Foreskin fibroblast (primary cell): ENCODE measurements at places on chromosomes 6 and 20.

- no peak for DNase-seq
Observed at GRCh38 chr20:60191014-60191413, 232.8 kb downstream of the CDH26 start.

- DNase-seq: no peak
Observed at GRCh38 chr6:15518057-15518456, 144.8 kb downstream of the DTNBP1 start.

- DNase-seq: peak; percentile 74
Observed at GRCh38 chr6:69090132-69090531, 455.1 kb downstream of the ADGRB3 start.

GRCh38 chr6:88698661-88699060 is 264.8 kb downstream of the RNGTT start:
- no peak for DNase-seq

DNA sequence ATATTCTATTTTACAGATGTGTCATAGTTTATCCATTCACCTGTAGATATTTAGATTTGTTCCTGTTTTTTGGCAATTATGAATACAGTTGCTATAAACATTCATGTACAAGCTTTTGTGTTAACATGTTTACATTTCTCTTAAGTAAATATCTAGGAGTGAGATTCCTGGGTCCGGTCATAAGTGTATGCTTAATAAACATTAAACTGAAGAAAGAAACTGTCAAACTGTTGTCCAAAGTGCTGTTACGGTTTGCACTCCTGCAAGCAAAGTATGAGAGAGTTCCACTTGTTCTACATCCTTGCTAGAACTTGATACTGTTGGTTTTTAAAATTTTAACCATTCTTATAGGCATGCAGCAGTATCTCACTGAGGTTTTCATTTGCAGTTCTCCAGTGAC is 138.6 kb downstream of the RALGAPA2 start:
- DNase-seq: no peak

DNA sequence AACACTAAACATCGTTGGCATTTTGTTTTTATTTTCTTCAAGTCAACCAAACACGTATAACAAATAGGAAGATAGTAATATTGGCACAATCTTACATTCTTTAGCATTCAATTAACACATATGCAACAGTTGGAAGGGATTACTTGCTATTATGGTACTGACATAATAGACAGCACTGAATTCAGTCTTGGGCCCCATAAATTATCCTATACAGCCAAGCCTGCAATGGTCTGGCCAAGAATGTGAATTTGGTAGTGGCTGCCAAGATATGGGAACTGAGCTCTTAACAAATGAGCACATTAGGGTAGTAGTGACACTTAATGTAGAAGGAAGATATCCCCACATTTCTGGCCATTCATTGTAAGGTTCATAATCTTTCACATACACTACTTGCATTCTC is 44.8 kb upstream of the ARHGAP18 start:
- DNase-seq: no peak

DNA sequence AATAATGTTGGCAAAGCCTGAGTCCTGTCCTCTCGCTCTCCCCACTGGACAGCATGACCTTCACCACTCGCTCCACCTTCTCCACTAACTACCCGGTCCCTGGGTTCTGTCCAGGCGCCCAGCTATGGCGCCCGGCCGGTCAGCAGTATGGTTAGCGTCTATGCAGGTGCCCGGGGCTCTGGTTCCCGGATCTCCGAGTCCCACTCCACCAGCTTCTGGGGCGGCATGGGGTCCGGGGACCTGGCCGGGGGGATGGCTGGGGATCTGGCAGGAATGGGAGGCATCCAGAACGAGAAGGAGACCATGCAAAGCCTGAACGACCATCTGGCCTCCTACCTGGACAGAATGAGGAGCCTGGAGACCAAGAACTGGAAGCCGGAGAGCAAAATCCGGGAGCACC is 20.5 kb downstream of the RNF114 start:
- no peak for DNase-seq

GRCh38 chr6:133193396-133193795 is 47.8 kb upstream of the EYA4 start:
- no peak for DNase-seq

GRCh38 chr6:73962884-73963283 is 266.9 kb downstream of the CD109 start:
- DNase-seq: no peak

DNA sequence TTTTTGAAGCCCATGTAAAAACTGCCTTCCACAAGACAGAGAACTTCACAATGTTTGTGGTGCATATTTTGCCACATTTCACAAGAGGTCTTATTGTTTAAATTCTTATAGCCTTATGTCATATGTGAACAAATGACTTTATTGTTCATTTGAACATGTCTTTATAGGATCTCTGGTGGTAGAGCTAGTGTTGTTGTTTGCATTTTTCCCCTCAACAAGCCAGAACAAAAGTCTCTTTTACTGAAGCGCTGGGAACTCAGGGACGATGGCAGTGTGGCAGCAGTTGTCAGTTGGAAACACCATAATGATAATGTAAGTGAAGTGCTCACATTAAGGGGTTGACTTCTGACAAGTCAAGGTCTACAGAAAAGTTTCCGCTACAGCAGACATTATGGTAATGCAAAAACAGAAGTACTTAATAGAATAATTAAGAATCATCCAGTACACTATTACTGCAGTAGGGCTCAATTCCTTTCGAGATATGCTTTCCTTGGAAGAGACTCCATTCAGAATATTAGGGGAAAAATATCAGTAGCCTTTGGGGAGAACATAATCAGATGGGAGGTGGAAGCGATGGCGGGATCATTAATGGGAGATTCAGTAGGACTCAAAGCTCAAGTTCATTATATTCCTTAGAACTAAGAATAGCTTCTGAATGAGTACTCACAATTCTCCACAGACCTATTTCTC is 180.0 kb downstream of the GJA10 start:
- DNase-seq: peak; percentile 18

GRCh38 chr6:155143029-155143577 is 120.7 kb upstream of the CLDN20 start:
- DNase-seq: peak; percentile 62

DNA sequence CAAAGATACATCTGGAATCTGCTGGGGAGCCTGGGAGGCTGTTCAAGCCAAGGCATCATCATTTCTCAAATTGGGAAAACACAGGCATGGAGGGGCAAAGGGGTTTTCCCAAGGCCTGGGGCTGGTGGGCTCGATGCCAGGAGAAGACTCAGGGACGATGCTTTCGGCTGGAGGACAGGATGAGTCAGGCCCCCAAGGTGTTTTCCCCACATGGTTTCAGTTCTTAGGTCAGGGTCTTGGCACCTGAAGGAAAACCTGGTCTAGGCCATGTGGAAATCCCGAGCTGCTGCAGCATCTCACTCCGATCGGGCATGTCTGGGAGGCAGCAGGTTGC is 348.1 kb downstream of the CDC5L start:
- no peak for DNase-seq

DNA sequence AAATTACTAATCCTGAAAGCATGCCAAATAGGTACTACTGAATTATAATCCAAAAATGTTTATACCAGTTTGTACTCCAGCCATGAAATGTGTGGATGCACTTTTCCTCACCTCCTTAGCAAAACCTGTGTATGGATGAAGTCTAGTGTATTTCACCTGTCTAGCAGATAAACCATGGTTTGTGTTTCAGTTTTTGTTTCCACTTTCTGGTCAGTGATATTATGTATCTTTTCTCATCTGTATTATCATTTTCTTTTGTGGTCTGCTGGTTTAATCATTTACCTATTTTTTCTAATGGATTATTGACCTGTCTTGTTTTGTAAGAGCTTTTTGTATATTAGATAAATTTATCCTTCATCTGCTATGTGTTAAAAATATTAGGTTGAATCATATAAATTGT is 41.0 kb upstream of the TMEM217 start:
- no peak for DNase-seq

DNA sequence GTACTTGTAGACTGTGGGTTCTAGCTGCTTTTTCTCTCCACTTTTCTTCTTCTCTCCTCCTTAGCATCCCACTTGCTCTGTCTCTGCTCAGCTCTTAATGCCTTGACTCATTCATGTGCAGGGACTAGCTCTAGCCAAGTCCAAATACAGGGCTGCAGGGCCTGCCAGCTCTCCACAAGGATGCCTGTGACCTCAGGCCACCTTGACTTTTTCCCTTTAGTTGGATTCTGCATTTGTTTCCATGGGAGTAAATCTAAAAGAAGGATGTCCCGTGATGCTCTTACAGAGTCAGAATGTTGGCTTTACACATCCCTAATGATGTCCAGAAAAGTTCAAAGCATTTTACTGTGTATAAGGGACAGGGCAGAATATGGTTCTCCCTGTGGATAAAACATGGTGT is 101.8 kb upstream of the PREP start:
- peak; percentile 27 for DNase-seq

GRCh38 chr6:108565893-108566292 is 5.2 kb downstream of the FOXO3 start:
- DNase-seq: peak; percentile 93
